ENCODE measurements at places on chromosomes 1 and 21.

DNA sequence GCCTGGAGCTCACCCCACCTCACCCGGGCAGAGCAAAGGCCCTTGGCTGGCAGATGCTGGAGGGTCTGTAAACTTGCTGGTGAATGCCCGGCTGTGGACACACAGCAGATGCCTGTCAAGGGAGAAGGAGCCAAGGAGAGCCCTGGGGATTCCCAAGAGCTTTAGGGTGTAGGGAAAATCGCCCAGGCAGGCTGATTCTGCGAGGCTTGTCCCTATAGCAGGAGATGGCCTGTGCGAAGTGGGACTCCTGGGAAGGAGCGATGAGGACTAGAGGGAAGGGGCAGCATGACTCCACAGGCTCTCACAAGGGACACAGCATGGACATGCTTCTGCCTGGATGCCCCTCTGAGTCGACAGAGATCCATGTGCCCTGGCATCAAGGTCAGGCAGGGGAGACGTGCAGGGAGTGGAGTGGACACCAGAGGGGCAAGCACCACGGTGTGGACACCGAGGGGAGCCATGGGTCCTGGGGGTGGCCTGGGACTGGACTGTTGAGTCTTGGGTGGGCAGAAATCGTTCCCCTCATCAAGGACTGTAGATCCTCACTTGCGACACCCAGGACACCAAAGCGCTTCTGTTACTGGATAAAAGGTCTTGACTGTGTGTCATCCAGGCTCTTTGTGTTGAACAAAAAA, 71.4 kb upstream of the ABCG1 start:
- no peak for DNase-seq

DNA sequence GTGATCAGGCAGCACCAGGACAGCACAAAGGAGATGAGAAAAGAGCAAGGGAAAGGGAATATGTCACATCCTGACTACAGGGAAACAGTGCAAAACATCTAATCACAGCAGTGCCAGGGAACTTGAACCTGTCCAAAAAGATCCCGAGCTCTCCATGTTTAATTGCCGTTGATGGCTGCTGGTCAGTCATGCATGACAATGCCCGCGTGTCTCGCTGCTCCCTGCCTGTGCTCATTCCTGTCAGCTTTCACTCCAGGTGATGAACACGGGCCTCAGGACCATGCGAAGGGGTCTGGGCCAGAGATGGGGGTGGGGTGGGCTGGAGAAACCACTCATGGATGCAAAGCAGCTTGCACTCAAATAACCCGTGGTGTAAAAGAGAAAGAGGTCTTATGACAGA, 287.0 kb downstream of the GPATCH2 start:
- no peak for DNase-seq

GRCh38 chr1:4010814-4011605, 110.9 kb upstream of the C1orf174 start:
- no peak for DNase-seq

DNA sequence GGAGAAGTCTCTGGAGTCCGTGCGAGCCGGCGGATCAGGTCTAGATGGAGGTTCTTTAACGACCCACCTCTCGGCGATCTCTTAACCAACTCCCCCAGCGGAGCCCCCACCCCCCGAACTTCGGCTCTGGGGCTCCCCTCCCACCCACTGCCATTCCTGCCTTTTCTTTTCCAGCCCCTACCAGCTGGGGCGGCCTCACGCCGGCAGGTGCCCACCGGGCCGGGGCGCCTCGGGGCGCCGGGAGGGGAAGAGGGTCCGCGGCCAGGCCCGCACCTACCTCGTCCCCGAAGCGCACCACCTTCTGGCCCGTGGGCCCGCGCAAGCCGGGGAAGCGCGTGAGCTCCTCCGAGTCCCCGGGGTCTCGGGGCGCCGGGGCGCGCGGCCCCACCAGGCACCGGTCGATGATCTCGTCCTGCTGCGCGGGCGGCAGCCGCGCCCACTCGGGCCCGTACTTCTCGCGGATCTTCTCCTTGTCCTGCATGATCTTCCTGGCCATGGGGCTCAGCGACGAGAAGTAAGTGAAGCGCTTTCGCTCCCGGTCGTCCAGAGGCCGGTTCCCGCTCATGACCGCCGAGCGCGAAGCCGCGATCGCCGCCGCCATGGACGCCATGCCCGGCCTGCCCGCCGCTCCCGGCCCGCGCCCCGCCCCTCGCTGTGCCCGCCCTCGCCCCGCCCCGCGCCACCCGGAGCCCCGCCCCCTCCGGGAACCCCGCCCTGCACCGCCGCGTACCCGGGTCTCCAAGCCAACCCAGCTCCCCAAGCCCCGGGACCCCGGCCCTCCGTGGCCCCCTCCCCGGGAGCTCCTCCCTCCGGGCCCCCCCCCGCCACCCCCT, at the start of gene C1orf198:
C1orf198 (minus strand) TSS at position 619 of the 833 bp plus-strand sequence; CDS start at position 610, 9 bp downstream.
- peak; percentile 79 for DNase-seq

GRCh38 chr1:21124846-21125245, 51.9 kb downstream of the EIF4G3 start:
- no peak for DNase-seq

DNA sequence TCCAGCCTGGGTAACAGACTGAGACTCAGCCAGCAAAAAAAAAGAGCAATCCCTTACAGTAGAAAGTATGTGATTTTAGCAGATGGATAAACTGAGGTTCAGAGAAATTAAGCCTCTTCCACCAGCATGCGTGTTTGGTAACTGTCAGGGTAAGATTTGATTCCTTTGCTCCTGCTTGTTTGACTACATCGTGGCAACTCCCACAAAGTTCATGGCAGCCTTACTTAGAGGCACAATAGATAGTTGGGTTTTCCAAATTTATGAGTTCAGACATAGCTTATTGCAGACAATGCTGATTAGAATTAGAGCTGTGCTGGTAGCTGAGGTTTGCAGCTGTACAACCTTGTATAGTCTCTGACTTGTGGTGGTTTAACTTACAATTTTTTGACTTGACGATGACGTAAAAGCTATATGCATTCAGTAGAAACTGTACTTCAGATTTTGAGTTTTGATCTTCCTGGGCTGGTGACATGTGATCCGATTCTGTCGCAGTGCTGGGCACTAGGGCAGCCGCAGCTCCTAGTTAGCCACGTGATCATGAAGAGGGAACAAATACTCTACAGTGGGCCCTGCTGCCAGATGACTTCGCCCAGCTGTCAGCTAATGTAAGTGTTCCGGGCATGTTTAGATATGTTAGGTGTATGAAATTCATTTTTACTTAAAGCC, 167.8 kb downstream of the DHRS3 start:
- peak; percentile 48 for DNase-seq

DNA sequence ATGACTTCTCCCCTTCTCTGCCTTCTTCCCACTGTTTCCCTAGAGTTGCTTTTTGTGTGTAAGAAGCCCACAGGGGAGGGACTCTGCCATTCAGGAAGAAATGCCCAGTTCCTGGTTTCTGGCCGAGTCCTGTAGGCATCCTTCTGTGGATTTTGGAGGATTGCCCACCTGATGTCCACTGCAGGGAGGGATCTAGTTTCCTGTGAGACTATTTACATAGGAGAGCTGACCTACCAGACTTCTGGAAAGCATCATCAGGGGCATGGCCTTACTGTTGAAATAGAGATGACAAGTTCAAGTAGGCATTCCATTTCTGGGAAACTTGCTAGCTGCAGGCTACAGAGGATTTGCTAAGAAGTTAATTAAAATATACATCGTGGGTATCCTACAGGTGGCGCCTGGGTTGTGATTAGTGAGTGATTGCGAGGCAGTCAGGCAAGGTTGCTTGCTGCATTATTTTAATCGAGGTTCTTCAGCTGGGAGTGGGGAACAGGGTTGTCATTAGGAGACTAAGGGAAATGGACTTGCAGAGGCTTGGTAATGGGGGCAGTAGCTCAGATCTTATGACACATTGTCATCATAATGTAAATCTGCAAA, 148.7 kb downstream of the HHAT start:
- DNase-seq: no peak

- DNase-seq: peak; percentile 68
Observed at GRCh38 chr1:181179987-181180365, 91.5 kb downstream of the IER5 start.

DNA sequence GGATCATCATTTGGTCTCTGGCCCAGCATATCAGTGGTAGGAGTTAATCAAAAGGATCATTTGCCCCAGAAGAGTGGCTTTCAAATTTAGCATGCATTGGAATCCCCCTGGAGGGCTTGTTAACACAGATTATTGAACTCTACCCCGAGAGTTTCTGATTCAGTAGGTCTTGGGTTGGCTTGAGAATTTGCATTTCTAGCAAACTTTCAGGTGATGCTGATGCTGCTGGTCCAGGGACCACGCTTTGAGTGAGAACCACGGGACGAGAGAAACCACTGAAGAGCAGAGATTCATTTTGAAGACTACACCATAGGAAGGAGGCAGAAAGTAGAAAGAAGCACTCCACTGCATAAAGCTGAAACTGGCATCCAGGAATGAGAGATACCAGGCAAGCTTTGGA, 81.3 kb upstream of the DUSP10 start:
- no peak for DNase-seq

GRCh38 chr1:201269900-201270410, 13.4 kb upstream of the PKP1 start:
- DNase-seq: no peak

GRCh38 chr1:62688687-62689085, 500 bp upstream of the DOCK7 start:
- no peak for DNase-seq

- DNase-seq: peak; percentile 52
Observed at GRCh38 chr1:7902478-7903085, 38.1 kb downstream of the TNFRSF9 start.

DNA sequence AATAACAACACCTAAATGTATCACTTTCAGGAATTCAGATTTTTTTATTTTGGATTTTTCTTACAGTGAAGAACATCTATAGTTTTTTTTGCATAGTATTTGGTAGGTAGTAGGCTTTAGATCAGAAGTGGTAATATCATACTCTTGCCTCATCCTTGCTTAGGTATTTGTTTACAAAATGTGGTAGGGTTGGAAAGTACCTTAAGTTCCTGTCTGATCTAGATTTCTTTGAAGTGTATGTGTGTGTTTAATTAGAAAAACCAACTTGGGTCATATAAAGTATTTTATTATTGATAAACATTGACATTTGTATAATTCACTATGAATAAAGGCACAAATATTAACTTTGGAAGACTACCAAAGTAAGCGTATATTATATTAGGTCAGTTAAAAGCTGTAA, 85.3 kb upstream of the GPR88 start:
- no peak for DNase-seq

DNA sequence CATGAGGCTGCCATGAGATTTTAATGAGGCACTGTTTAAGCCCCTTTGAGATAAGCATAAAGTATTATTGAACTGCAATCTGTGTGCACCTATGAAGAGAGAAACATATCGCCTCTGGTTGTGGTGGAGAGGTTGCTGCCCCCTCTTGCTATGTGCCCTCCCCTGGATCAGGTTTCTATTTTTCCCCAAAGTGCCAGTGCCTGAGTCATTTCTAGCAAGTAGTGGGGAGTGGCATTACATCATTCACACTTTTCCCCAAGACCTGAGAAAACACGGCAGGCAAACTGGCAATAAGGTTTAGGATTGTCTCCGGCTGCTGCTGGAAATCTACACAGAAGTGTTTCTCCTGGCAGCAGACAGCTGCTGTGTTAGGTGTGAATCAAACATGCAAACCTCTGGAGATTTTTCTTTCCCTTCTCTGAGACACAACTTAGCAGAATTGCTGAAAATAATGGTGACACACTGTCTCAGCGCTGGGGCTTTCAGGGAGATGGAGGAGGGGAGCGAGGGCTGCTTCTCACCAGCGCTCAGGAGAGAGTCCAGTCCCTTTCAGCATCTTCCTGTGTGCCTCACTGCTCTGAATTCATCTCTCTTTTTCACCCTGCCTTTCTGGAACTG, 13.7 kb upstream of the RGS16 start:
- DNase-seq: no peak

DNA sequence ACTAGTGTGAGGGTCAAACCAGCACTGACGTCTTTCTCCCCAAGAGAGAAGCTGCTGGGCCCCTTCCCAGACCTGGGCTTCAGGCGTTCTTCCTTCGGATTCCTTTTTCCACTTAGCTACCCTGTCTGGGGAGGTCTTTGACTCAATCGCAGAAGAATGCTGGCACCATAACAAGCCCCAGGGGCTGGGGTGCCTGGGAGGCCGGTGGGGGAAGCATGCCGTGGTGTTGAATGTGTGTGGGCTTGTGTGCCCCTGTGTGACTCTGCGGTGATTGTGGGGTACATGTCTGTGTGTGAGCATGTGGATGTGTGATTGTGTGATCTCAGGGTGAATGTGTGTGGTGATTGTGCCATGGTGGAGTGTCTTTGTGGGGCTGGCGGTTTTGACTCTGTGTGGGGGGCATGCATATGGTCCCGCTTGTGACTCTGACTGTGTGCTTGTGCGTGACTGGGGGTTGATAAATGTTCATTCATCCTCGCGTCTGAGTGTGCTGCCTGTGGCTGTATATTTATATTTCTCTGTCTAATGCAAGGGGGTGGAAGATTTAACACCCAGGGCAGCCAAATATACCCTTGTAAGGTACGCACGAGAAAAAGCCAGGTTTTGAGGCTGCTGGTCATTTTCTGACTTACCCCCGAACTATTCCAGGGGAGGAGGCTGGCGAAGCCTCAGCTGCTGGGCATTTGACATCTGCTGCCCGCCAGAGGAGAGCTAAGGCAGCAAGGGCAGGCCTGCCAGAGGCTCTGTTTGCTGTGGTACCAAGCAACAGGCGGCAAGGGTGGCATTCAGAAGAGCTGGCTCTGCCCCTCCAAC, 1.1 kb upstream of the SYNC start:
- peak; percentile 37 for DNase-seq

DNA sequence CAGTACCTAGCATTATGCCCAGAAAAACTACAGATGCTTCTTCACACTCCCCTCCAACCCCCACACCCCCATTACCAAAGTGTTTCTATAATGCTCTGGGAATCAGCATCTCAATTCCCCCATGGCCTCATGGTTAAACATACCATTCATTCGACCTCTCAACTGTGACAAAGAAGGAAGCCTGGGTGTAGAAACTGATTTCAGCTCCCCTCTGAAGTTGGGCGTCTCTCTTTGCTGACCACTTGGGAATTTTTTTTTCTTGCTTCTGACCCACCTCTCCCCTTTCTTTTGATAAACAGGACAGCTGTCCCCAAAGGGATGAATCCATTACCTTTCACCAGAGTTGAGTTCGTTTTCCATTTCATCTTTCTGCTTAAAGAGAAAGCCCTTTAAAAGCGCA, 116.4 kb upstream of the HOOK1 start:
- no peak for DNase-seq

GRCh38 chr1:224998185-224998584, 68.7 kb downstream of the DNAH14 start:
- no peak for DNase-seq

DNA sequence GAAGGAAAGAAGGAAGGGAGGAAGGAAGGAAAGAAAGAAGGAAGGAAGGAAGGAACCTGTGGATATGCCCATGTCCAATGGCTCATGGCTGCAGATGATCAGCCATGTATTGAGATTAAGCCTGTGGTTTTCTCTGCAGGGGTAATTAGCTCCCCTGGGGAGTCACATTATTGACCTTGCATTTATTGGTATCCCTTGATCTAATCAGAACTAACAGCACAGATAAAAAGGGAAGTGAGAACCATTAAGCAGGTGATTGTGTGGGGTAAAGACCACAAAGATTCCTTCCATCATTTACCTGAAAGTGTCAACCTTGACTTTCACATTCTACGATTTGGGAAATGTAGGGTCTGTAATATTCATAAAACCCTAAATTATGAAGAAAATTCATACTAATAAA, 390.7 kb downstream of the BRINP2 start:
- DNase-seq: no peak

GRCh38 chr1:192629612-192630011, 6.3 kb upstream of the RGS13 start:
- DNase-seq: no peak

GRCh38 chr1:166952002-166952746, 23.2 kb downstream of the ILDR2 start:
- peak; percentile 29 for DNase-seq
